ENCODE measurements at places on chromosomes 2 and 18.

DNA sequence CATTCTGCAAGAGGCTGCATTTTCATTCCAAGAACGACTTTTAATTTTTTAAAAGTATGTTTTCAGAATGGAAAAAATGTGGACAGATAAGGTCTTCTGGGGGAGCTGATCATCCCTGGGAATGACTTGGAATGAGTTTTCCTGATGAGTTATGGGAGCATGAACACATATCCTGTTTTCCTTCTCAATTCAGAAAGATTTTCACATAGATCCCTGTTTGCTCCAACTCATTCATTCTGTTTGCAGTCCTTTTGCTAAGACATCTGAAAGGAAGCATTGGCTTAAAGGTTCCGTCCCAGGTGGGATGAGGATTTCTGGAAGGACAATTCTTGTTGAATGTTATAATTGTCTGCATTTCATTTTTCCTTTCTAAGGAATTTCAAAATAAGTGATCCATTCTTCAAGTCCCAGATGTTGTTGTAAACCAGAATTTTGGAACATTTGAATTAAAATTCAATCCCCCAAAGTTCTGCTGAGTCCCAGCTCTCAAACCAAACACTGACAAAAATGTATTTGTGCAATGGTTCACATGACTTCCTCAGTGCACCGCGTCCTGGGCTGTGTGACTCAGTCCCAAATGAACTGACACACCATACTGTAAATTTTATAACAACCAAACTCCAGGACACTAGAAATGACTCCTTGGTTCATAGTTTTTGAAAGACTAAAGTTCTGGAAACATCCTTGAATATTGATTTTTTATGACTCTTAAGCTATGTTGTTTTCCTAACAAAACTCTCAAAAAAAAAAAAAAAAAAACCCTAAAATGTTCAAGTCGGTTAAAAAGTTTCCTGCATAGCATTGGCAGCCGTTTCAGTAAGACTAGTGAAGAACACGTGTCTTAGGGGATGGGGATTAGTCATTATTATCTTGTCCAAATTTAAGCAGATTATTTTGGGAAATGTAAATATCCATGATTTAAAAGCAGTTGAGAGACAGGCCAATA is 281.8 kb upstream of the TCF4 start:
- DNase-seq = no peak
- H3K4me1 ChIP-seq = no peaks in the 10 kb centered on the region
- no peak overlapping the region for H3K4me3 ChIP-seq
- no peaks in the 10 kb centered on the region for H3K36me3 ChIP-seq
- no peaks in the 10 kb centered on the region for H3K27me3 ChIP-seq
- no peak overlapping the region for H3K27ac ChIP-seq

DNA sequence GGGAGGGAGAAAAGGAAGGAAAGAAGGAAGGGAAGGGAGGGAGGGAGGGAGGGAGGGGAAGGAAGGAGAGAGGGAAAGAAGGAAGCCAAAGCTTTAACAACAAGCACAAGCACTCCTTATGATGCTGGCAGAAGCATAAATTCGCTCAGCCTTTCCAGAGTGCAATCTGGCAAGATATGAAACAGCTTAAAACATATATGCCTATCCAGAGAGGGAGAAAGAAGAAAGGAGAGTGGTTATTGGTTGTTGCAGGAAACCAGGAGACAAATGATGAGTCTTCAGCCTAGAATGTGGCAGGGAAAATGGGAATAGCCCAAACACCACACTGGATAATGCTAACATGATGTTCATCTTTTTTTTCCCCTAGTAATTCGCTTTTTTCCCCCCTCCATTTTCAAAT is 64.0 kb downstream of the STPG4 start:
- H3K36me3 ChIP-seq = no peaks in the 10 kb centered on the region
- no peaks in the 10 kb centered on the region for H3K4me1 ChIP-seq
- no peak for DNase-seq
- no peaks in the 10 kb centered on the region for H3K27me3 ChIP-seq
- no peak overlapping the region for H3K27ac ChIP-seq

GRCh38 chr2:41924024-41924423 is 123.8 kb upstream of the PKDCC start:
- DNase-seq = no peak
- H3K4me1 ChIP-seq = no peaks in the 10 kb centered on the region
- H3K27ac ChIP-seq = no peak overlapping the region
- H3K4me3 ChIP-seq = no peak overlapping the region
- no peaks in the 10 kb centered on the region for H3K36me3 ChIP-seq

DNA sequence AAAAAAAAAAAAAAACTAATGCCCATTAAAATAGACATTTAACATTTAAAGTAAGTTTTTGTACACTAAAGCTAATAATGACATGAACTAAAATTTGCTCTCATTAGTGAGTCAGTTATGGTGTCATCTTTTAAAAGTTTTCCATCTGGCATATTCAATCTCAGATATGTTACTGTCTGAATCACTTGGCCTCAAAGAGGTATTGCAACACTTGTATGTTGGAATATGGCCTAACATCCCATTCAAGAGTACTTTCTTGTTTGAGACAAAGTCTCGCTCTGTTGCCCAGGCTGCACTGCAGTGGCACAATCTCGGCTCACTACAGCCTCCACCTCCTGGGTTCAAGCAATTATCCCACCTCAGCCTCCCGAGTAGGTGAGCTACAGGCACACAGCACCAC is 169.7 kb downstream of the TMEM163 start:
- no peaks in the 10 kb centered on the region for H3K4me1 ChIP-seq
- H3K4me3 ChIP-seq = no peak overlapping the region
- H3K36me3 ChIP-seq = no peaks in the 10 kb centered on the region
- no peaks in the 10 kb centered on the region for H3K27me3 ChIP-seq
- DNase-seq = no peak

GRCh38 chr18:25454270-25454659 is 102.3 kb upstream of the ZNF521 start:
- no peaks in the 10 kb centered on the region for H3K36me3 ChIP-seq
- no peaks in the 10 kb centered on the region for H3K27me3 ChIP-seq
- no peak for DNase-seq
- H3K4me1 ChIP-seq = no peaks in the 10 kb centered on the region
- H3K4me3 ChIP-seq = no peak overlapping the region
- H3K27ac ChIP-seq = no peak overlapping the region

- no peaks in the 10 kb centered on the region for H3K36me3 ChIP-seq
- no peak overlapping the region for H3K4me3 ChIP-seq
- no peak for DNase-seq
- H3K27ac ChIP-seq = no peak overlapping the region
- H3K4me1 ChIP-seq = no peaks in the 10 kb centered on the region
Observed at GRCh38 chr2:226122041-226122440, 677.6 kb downstream of the IRS1 start.

DNA sequence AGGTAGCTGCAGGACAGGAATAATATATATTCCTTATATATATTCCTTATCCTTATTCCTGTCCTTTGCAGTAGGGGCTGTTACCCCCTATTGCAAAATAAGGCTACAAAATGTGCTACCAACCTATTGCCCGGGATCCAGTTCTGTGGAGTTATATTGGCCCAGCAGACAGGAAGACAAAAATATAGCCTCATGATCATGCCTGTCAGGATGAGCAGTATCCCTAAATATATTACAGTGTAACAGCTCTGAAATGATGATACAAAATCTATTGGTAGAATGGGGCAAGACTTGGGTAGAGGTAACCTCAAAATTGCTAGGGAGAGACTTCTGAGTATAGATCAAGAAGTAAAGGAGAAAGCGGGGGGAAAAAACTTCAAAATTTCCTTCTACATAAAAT is 31.6 kb upstream of the MARCHF7 start:
- H3K27ac ChIP-seq = no peak overlapping the region
- H3K4me3 ChIP-seq = no peak overlapping the region
- H3K36me3 ChIP-seq = no peaks in the 10 kb centered on the region
- DNase-seq = no peak
- no peaks in the 10 kb centered on the region for H3K4me1 ChIP-seq

- no peak overlapping the region for H3K4me3 ChIP-seq
- H3K27me3 ChIP-seq = no peaks in the 10 kb centered on the region
- no peaks in the 10 kb centered on the region for H3K36me3 ChIP-seq
- no peaks in the 10 kb centered on the region for H3K4me1 ChIP-seq
- no peak for DNase-seq
Observed at GRCh38 chr2:183605440-183605839, 481.2 kb downstream of the NUP35 start.

- H3K4me3 ChIP-seq = no peak overlapping the region
- H3K27ac ChIP-seq = no peak overlapping the region
- no peaks in the 10 kb centered on the region for H3K36me3 ChIP-seq
Observed at GRCh38 chr2:144131042-144131441, 388.9 kb downstream of the ZEB2 start.

DNA sequence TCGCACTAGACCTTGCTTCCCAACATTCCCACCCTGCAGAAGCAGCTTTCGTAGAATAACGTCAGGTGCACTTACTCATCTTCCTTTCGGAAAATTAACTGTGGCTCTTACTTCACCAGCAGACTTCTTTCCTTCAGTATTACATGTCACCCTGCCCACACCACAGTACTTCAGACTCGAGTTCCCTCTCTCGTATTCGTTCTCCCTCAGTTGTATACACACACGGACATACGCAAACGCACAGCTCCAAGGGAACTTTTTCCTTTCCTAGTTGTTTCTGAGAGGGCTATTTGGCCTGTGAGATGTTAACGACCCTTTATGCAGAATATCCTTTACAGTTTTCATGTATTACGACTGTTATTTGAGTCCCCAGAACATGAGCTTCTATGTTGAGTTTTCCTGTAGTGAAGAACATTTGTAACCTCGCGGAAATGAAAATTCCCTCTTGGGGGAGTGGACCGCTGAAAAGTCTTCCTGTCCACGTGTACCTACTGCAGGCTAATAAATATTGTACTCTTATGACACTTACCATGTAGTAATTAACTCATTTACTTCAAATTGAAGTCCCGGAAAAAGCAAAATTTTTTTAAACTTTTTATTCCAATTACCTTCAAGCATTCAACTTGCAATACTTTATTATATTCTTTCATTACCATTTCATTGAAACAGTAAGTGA is 908 bp downstream of the ERLEC1 start:
- peak overlapping the region; percentile 96 for H3K4me3 ChIP-seq
- H3K4me1 ChIP-seq = peaks cover 49% of the 10 kb centered on the region
- no peaks in the 10 kb centered on the region for H3K36me3 ChIP-seq

GRCh38 chr18:79597831-79598632 is 81.6 kb upstream of the CTDP1 start:
- no peak for DNase-seq
- no peak overlapping the region for H3K27ac ChIP-seq
- H3K4me3 ChIP-seq = no peak overlapping the region

DNA sequence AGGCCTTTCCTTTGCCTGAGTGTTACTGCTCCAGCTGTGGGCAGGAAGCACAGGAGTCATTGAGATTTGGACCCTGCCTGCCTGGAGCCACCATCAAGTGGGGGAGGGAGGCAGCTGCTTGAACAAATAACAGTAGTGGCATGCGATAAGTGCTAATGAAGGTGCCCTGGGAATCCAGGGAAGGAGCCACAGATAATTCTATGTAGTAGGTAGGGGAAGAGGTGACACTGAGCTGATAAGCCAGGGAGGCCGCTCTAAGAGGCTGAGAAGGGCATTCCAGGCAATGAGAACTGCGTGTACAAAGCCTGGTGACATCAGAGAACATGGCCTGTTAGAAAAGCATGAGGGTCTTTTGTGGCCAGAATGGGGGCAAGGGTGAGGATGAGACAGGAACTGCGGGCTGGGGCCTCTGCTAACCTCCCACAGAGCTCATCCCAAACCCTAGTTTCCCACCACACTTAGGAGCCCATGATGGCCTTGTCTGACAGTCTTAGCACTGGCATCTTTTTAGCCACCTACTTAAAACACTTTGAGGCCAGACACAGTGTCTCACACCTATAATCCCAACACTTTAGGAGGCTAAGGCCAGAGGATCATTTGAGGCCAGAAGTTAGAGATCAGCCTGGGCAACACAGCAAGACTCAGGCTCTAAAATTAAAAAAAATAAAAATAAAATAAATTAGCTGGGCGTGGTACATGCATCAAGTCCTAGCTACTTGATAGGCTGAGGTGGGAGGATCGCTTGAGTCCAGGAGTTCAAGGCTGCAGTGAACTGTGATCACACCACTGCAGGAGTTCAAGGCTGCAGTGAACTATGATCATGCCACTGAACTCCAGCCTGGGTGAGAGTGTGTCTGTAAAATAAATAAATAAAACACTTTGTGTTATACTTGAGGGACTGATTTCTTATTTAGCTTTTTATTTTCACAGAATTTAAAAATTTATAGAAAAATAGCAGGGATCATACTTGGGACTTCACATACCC is 58.9 kb downstream of the TET3 start:
- no peak overlapping the region for H3K27ac ChIP-seq
- peaks cover 31% of the 10 kb centered on the region for H3K4me1 ChIP-seq
- H3K36me3 ChIP-seq = peaks cover 4% of the 10 kb centered on the region
- no peak overlapping the region for H3K4me3 ChIP-seq
- no peaks in the 10 kb centered on the region for H3K27me3 ChIP-seq
- no peak for DNase-seq

DNA sequence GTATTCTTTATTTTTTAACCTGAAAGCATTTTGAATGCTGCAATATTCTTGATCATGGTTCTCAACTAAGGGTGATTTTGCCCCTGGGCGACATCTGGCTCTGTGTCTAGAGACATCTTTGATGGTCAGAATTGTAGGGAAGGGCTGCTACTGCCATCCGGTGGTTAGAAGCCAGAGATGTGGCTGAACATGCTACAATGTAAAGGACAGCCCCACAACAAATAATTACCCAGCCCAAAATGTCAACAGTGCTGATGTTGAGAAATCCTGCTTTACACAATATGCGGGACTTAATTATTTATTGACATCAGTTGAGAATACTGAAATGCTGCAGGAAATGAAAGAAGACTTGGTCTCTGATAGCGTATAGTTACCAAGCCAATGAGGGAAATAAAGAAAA is 37.5 kb upstream of the SERPINB2 start:
- H3K4me1 ChIP-seq = no peaks in the 10 kb centered on the region
- no peak overlapping the region for H3K27ac ChIP-seq
- no peak for DNase-seq
- no peaks in the 10 kb centered on the region for H3K27me3 ChIP-seq

GRCh38 chr2:122034777-122035176 is 279.3 kb downstream of the TSN start:
- no peak overlapping the region for H3K27ac ChIP-seq
- no peaks in the 10 kb centered on the region for H3K36me3 ChIP-seq
- H3K4me3 ChIP-seq = no peak overlapping the region
- no peaks in the 10 kb centered on the region for H3K27me3 ChIP-seq
- no peaks in the 10 kb centered on the region for H3K4me1 ChIP-seq

- H3K4me3 ChIP-seq = no peak overlapping the region
- DNase-seq = no peak
- H3K27ac ChIP-seq = no peak overlapping the region
- no peaks in the 10 kb centered on the region for H3K36me3 ChIP-seq
- H3K27me3 ChIP-seq = no peaks in the 10 kb centered on the region
Observed at GRCh38 chr2:181850936-181851560, 40.5 kb upstream of the ITPRID2 start.

DNA sequence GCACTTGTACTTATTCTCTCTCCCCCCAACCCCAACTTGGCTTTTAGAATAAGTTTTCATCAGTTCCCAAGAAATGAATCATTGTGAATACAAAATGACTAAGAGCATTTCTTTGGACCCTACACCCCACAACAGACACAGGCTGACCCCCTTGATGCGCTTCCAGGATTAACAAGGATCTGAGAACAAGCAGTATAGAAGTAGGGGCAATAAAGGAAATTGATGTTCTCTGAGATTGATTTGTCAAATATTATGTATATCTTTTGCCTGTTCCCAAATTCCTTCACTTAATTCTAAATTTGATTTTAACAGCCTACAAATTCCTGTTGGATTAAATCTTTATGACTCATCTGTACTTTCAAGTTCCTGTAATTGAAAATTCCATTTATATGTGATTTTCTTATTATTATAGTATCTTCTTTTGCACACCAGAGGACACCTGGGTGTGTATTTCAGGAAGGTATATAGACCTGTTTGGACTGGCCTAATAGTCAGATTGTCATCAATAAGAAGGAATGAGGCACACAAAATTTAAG is 10.2 kb upstream of the PTPN4 start:
- no peaks in the 10 kb centered on the region for H3K4me1 ChIP-seq
- H3K27ac ChIP-seq = no peak overlapping the region
- no peak overlapping the region for H3K4me3 ChIP-seq
- H3K27me3 ChIP-seq = no peaks in the 10 kb centered on the region
